ENCODE measurements at places on chromosomes 12 and 14. TPM values are rescaled to one million over a fixed set of nuclear protein-coding genes. Genes with fewer than 3 reads are reported as not detected.

Gene TAS2R19
- 4.2 TPM for total RNA-seq

Gene HOXC13
- total RNA-seq: not detected

Gene CRACR2A
- 17.3 TPM for total RNA-seq

Gene CLEC2A
- total RNA-seq: not detected

Gene LALBA
- total RNA-seq: not detected

Gene LGR5
- total RNA-seq: 0.80 TPM

Gene OSGEP
- total RNA-seq: 66.9 TPM

Gene PHETA1
- 10.9 TPM for total RNA-seq

Gene MMP19
- total RNA-seq: 50.6 TPM

Gene GPHN
- total RNA-seq: 39.0 TPM

Gene CMKLR1
- 9.1 TPM for total RNA-seq

Gene PAN2
- total RNA-seq: 44.3 TPM

Gene SDR9C7
- not detected for total RNA-seq

Gene KRT75
- not detected for total RNA-seq

Gene PIWIL1
- total RNA-seq: not detected

Gene MEG3
- 68.8 TPM for total RNA-seq

Gene PGF
- total RNA-seq: 8.2 TPM

Gene C1S
- 959 TPM for total RNA-seq

Gene DHRS2
- 9.4 TPM for total RNA-seq

Gene CMTM5
- not detected for total RNA-seq

Gene SDS
- total RNA-seq: 0.66 TPM

Gene TCL1B
- total RNA-seq: not detected
